Sciatic nerve (tissue), 2 donors: ENCODE measurements at places on chromosomes 3 and 15. TPM values are rescaled to one million over a fixed set of nuclear protein-coding genes. Genes with fewer than 3 reads are reported as not detected.

DNA sequence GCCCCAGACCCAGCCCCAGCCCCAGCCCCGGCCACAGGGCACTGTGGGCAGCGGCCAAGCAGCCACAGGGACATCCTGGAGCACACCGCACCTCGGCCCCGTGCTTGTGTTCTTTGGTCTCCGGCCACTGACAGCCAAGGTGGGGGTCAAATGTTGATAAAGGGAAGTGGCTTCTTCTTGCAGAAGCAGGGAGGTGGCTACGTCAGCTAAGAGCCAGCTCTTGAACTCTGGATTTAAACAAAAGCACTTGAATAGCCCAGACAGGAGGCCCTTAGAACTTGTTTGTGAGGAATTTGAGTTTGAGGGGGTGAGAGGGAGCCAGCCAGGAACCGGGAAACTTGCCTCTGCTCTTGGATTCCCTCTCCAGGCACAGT lies 135.8 kb upstream of the ABHD17C start:
- no peak for DNase-seq

- DNase-seq: no peak
These were observed 12.7 kb downstream of the SEMA3F start for GRCh38 chr3:50167841-50168209.

- DNase-seq: no peak
These were observed 1602.1 kb downstream of the SI start for GRCh38 chr3:163476179-163476578.

- no peak for DNase-seq
These were observed 14.2 kb downstream of the ESYT3 start for GRCh38 chr3:138448631-138449030.

The LRRC2 gene
- total RNA-seq: 2.2 TPM

The COL6A5 gene
- not detected for total RNA-seq

The STX19 gene
- 0.31 TPM for total RNA-seq

The CCR8 gene
- not detected for total RNA-seq

The MFSD1 gene
- total RNA-seq: 54.6 TPM
